ENCODE measurements at places on chromosomes 1 and 21. TPM values are rescaled to one million over a fixed set of nuclear protein-coding genes. Genes with fewer than 3 reads are reported as not detected.

The LCE4A gene
- total RNA-seq, result not detected

The CRABP2 gene
- total RNA-seq, result 0.66 TPM

The COL18A1 gene
- 1.9 TPM for total RNA-seq

The PRAMEF5 gene
- not detected for total RNA-seq

The ATP1A4 gene
- total RNA-seq, result not detected

The PPM1J gene
- not detected for total RNA-seq

The TTC39A gene
- not detected for total RNA-seq

The PLEKHN1 gene
- total RNA-seq, result 3.5 TPM

The C1orf56 gene
- total RNA-seq, result 2.3 TPM

The MORN1 gene
- 10.4 TPM for total RNA-seq

The PLCH2 gene
- 2.5 TPM for total RNA-seq

The SPRR2F gene
- not detected for total RNA-seq

The CELA3B gene
- not detected for total RNA-seq

The GJB5 gene
- total RNA-seq, result not detected

The C1orf94 gene
- total RNA-seq, result not detected

The SPATA21 gene
- total RNA-seq, result not detected

The SFT2D2 gene
- total RNA-seq, result 44.4 TPM

The PSRC1 gene
- total RNA-seq, result 5.4 TPM

The CFAP298 gene
- total RNA-seq, result 49.4 TPM

The MCOLN3 gene
- total RNA-seq, result 0.50 TPM

The FMO3 gene
- not detected for total RNA-seq

The ADAM15 gene
- total RNA-seq, result 36.9 TPM

The TGFB2 gene
- total RNA-seq, result not detected

The LRRC53 gene
- not detected for total RNA-seq

The CLCA4 gene
- total RNA-seq, result not detected

The SLC25A24 gene
- total RNA-seq, result 25.0 TPM

The DIO1 gene
- not detected for total RNA-seq

The FOXO6 gene
- total RNA-seq, result 0.11 TPM

The RNF223 gene
- not detected for total RNA-seq

The ITLN2 gene
- not detected for total RNA-seq

The SPOCD1 gene
- not detected for total RNA-seq

All from CD8-positive, alpha-beta memory T cell (primary cell).